ENCODE measurements at places on chromosomes 12 and 14.

GRCh38 chr12:117036046-117036445, 63.2 kb downstream of the TESC start:
- DNase-seq: peak; percentile 79

DNA sequence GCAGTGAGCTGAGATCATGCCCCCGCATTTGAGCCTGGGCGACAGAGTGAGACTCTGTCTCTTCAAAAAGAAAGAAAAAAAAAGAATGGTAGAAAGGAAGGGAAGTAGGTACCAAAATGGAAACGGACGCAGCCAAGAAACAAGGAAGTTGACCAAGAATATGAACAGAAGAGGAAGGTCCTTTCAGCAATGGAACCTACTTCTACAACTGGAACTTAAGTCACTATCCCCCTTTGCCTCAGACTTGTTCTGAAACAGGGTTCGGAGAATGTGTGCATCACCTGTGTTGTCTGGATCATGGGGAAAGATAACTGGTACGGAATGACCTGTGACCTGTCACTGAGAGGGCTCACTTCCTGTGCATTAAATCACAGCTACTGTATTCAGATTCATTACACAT, 43.9 kb upstream of the RNASE1 start:
- DNase-seq: no peak

GRCh38 chr14:74563586-74564159, 48.4 kb downstream of the LTBP2 start:
- no peak for DNase-seq

- DNase-seq: no peak
Measured at GRCh38 chr12:27970401-27971120, 2.0 kb downstream of the PTHLH start.

DNA sequence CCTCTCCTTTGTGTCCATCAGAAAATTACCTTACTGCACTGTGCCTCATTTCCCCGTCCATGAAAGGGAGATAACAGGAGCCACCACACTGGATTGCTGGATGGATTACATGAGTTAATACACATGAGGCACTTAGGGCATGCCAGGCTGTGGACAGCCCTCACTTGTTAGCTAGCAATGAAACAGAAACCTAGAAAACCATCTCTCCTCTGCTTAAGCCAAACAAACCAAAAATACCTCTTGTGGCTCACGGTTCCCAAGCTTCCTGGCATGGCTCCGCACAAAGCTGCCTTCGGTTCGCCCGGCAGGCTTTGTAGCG, 660 bp upstream of the HCFC2 start:
- DNase-seq: peak; percentile 40

GRCh38 chr14:99231161-99231849, 40.7 kb downstream of the BCL11B start:
- no peak for DNase-seq

DNA sequence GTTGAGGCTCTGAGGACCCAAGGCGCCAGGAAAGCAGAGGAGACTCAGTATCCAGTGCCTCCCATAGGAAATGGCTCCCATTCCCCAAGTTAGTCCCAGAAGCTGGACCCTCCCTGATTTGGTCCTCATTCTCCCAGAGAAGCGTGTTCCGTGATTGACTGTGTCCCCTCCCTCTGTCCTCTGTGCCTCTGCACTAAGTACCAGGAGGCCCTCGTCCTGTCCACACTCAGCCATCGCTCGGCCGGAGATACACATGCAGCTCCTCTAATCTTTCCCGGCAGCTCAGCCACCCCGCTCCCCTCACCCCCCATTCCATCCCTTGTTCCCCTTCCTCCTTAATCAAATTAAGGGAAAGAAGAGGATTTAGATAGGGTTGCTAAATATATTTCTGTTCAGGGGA, 28.3 kb upstream of the ATP2A2 start:
- DNase-seq: no peak

All from NCI-H1092 treated with DMSO at 0.1 percent for 48 hours (cell line).